ENCODE measurements at places on chromosomes 7 and 10.

DNA sequence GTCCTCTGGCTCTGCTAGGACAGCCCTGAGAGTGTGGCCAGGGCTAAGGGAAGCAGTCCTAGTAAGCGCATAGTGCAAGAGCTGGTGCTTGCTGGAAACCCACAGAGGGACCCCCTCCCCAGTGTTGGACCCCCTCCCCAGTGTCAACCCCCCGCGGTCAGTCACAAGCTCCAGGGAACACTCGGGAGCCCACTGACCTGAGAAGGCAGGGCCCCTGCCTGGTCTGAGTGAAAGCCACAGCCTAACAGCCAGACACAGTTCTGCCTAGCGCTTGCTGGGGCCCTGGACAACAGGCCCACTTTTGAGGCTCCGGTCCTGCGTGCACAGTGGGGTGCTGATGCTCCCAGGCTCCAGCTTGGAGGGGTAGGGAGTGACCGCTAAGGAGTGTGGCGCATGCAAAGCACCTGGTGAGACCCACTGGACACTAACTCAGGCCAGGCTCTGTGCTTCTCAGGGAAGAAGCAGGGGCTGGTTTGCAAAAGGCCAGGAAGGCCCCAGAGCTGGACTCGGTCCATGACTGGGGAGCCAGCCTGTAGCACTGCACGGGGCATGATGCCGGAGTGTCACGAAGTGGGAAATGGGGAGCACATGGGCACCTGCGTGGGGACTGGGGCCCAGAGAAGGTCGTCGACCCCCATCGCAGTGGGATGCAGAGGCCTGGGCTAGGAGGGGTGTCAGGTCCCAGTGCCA is 175.8 kb upstream of the PPP2R2D start:
- DNase-seq, result peak; percentile 15

DNA sequence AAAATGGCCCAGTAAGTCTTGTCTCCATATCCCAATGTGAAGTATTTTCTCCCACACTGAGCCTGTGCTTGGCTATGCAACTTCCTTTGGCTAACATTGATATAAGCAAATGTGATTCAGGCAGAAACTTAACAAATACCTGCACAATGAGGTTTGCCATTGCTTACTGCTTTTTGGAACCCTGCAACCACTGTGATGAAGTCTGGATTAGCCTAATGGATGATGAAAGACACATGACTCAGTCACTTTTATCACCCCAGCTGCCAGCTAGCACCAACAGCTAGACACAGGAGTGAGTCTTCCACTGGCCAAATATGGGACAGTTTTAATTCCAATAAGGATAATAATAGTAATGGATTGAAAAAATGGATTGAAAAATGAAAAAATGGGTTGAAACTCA is 854.5 kb downstream of the GRM8 start:
- no peak for DNase-seq

DNA sequence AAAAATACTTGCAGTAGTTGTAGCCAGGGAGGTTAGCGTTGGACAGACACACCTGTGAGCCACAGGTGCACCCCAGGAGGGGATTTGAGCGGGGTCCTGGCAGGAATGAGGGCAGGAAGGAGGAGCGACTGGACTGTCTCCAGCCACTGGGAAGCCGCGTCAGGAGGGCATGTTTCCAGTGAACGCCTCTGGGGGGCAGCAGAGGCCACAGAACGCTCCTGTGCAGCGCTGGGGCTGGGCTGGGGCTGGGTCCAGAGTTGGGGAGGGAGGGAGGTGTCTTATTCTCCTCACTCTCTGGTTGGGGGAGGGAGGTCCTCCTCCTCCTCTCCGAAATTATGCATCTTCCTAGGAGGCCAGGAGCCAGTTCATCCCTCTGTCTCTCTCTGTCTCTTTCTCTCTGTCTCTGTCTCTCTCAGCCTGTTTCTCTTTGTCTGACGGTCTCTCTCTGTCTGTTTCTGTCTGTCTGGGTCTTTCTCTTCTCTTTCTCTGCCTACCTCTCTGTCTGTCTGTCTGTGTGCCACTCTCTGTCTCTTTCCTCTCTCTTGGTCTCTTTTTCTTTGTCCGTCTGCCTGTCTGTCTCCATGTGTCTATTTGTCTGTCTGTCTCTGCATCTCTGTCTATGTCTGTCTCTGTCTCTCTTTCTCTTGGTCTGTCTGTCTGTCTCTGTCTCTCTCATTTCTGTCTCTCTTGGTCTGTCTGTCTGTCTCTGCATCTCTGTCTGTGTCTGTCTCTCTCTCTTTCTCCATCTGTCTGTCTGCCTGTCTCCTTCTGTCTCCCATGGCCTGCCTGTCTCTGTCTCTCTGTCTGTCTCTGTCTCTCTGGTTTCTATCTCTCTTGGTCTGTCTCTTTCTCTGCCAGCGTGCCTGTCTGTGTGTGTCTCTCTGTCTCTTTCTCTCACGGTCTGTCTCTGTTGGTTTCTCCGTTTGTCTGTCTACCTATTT is 9.9 kb upstream of the PSMG3 start:
- peak; percentile 86 for DNase-seq

GRCh38 chr10:47311193-47311931 is 10.9 kb upstream of the GDF2 start:
- DNase-seq, result no peak

GRCh38 chr7:105876964-105877601 is 684 bp upstream of the ATXN7L1 start:
- peak; percentile 29 for DNase-seq

DNA sequence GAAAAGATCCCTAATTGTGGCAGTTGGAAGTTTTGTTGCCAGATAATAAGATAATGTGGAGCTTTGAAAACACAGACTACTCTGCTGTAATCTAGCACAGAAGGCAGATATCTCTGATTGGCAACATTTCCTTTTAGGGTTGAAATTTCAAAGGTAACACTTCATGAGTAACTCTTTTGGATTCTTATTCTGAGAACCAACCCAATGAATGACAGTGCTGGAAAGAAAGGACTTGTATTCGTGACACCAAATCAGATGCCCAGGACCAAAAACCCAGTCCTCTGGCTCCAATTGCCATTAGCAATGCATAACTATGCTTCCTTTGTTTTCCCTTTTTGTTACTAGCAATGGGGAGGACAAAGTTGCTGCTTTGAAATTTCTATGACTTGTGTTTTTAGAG is 41.0 kb upstream of the ELMO1 start:
- no peak for DNase-seq

- DNase-seq, result no peak
Measured at GRCh38 chr7:56115852-56116538, at the start of gene NUPR2. NUPR2 (minus strand) TSS chr7:56116417; CDS start chr7:56116314, 103 bp downstream.

DNA sequence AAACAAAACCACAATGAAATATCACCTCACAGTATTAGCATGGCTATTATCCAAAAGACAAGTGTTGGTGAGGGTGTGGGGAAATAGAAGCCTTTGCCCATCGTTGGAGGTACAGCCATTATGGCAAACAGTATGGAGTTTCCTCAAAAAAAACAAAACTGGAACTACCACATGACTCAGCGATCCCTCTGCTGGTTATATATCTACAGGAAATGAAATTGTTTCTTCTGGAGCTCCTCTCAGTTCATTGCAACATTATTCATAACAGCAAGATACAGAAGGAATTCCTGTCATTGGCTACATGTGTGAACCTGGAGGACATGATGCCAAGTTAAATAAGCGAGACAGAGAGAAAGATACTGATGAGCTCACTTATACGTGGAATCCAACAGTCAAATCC is 2.4 kb upstream of the UBE3C start:
- no peak for DNase-seq

GRCh38 chr7:159172400-159172799 is 27.7 kb upstream of the VIPR2 start:
- no peak for DNase-seq

DNA sequence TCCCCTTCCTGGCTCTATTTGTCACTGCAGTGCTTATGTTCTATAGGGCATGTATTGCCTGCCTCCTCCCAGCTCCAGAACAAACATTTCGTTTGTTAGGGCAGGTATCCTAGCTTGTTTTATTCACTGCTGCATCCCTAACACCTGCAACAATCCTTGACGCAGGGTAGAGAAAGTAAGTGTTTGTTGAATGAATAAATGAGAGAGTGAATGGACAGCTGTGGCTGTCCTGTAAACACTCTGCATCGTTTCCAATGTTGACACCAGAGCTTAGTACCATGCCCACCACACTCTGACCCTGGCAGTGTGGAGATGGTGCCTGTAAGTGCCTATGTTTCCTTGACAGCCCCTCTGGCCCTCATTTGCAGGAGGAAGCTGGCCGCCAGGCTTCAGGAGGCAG is 21.0 kb downstream of the MYH16 start:
- no peak for DNase-seq

- peak; percentile 75 for DNase-seq
Measured at GRCh38 chr7:105806592-105807447, 69.6 kb downstream of the ATXN7L1 start.

GRCh38 chr7:44471850-44472249 is 18.6 kb downstream of the NUDCD3 start:
- no peak for DNase-seq
